ENCODE measurements at places on chromosomes 1 and 21.

DNA sequence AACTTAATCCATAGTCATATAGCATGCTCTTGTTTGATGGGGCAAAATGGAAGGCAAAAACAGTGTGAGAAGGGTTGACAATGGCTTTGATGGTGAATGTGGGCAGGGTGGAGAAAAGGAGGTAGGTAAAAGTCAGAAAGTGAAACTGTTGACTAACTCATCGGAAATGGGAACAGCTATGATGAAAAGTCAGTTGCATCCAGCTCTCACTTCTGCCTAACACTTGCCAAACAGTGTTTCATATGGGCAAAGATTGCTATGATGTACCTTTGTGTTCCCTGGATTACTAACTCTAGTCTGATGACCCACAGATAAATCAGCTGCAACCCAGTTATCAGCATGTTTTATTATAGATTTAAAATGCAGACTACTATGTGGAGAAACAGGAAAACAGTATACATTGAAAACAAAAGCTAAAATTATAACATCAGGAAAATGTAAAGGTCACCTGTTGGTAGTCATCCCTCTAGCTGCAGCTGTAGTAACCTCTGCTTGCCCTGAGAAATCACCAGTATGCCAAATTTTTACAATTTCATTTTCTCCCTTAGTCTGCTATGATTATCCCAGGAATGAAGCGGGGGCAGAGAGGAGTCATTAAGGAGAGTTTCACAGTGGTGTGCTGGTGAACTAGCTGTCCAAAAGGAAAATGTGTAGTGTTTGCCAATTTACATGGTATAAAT is 11.7 kb downstream of the TNFSF18 start:
- DNase-seq: no peak

GRCh38 chr1:11204396-11205190 is 15.4 kb downstream of the ANGPTL7 start:
- no peak for DNase-seq

DNA sequence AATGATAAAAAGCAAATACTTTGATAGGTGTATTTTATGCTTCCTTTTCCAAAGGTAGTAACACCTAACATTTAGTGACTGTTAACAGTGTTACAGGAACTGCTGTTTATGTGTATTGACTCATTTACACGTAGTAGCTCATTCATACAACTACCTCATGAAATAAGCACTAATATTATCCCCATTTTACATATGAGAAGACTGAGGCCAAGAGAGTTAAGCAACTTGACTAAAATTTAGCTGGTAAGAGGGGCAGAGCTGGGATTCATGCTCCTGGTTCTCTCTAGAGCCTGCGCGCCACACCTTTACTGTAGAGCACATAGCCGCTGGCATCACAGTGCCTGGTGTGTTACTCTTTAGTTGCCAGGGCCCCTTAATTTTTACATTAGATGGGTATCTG is 11.3 kb downstream of the ZBTB40 start:
- DNase-seq: no peak

GRCh38 chr1:153357853-153358690 is at the start of gene S100A9:
Gene S100A9, plus strand, starts transcription at chr1:153357854. Its CDS starts 430 bp downstream, at chr1:153358284.
- peak; percentile 70 for DNase-seq

- DNase-seq: peak; percentile 64
Measured at GRCh38 chr1:232259333-232259732, 370.6 kb downstream of the SIPA1L2 start.

DNA sequence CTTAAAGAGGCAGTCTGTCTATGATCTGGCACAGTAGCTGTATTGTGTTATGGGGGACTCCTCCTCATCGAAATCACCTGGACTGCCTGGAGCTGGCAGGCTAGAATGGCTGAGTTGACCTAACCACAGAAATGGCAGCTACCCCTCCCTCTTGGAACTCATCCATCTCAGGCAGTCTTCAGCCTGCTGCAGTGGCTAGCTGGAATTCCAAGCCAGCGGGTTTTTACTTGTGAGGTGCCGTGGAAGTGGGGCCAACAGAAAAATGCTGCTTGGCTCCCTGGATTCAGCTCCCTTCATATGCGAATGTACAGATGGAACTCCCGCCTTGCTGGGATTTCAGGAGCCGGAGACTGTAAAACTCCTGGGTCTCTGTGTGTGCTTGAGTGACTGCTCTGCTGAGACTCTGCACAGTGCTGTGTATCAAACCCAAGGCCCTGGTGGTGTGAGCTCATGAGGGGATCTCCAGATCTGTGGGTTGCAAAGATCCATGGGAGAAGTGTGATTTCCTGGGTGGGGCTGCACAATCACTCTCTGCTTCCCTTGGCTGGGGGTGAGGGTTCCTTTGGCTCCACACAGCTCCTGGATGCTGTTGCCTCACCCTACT is 316.9 kb downstream of the CTH start:
- DNase-seq: no peak

DNA sequence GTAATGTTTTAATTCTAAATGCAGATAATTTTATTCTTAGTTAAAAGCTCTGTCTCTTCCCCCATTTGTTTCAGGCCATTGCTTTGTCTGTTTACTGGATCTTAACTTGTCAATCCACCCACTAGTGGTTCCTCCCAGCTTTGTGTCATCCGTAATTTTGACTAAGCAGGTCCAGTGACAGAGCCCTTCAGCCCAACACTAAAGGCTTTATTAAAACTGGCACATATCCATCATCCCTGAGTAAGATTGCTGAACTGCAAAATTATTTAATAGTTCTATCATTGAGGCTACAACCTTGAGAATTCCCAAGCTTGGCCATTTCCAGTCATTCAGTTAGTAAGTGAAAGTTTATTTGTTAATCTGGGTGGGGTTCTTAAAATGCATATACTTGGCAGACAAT is 96.7 kb downstream of the NGF start:
- DNase-seq: no peak

DNA sequence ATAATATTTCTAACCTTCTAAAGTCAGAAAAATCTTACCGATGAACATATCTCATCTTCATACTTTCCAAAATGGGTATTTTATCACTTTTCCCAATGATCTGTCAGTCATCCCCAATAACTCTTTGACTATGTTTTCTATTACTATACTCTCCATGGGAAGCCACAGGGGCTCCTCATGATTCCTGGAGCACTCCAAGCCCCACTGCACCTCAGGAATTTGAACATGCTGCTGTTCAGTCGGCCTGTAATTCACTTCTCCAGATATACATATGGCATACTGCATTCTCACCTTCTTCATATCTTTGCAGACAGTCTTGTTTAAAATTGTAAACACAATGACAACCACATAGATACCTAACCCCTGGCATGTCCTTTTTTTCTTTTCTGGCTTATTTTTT is 333.0 kb downstream of the BRINP3 start:
- no peak for DNase-seq

- DNase-seq: no peak
Measured at GRCh38 chr1:66246351-66247269, 287.3 kb upstream of the SGIP1 start.

DNA sequence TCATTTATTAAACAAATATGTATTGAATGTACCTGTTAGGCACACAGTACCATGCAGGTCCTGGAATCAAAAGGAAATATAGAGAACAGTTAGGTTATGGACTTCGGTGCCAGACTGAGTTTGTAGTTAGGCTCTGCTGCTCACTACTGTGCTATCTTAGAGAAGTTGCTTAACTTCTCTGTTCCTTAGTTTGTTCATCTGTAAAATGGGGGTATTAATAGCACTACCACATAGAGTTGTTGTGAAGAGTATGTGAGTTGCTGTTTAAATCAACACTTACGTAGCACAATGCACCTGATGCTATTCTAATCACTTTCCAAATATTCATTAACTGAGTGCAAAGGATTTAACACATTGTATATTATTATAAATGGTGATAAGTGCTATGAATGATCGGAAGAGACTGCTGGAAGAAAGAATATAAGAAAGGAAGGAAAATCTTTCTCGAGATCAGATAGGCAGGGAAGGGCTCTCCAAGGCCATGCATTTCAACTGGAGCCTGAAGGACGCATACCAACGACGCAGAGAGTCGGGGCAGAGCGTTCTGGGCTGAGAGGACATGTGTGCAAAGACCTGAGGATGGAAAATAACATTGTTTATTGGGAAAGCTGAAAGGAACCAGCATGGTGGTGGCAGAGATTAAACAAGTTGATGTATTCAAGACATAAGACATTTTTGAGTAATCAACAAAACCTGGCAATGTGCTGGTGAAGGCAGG is 3.5 kb upstream of the AKNAD1 start:
- no peak for DNase-seq

DNA sequence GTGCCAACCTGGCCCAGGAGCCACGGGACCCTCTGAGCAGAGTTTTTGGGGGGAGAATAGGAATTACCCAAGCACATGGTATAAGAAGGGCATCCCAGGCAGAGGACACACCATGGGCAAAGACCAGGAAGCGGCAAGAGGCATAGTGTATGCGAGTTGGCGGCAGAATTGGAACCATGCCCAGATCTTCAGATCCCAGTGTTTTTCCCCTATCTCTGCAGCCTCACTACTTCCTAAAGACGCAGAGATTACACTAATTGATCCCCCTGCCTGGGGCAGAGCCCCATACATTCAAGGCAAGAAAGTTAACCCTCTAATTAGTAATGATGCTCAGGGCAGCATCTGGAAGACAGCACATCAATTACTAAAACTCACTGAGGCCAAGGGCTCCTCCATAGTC is 48.2 kb downstream of the SYT2 start:
- DNase-seq: no peak

DNA sequence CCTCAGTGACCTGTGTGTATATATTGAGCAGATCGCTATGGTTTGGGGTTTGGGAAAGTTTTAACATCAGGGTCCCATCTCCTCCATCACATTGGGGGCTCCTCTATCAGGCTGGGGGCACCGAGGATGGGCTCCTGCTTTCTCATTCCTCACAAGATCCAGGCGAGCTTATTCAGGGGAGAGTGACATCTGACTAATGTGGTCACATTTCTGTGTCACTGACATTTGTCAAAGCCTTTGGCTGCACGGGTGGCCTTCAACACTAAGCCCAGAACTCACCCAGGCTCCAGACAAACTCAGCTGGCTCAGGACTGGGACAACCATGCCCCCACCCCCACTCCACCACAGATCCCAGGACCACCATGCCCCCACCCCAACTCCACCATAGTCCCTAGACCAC is 103.3 kb upstream of the IFFO2 start:
- no peak for DNase-seq

GRCh38 chr1:181656491-181656890 is 173.2 kb downstream of the CACNA1E start:
- no peak for DNase-seq

DNA sequence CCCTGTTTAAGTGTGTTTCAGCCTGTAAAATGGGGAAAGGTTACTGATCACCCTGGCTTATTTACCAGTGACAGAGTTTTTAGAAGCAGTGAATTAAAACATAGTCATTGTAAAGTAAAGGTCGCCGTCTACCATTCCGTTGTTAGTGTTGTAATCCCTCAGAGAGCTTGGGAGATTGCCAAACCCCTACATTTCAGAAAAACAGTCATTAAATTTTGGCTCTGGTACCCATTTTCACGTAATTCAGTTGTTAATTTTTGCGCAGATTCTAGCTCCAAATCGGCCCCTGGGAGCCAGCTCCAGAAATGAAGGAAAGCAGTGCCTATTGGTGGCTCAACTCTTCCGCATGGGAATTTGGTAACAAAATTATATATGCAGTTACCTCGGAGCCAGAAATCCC is 127.7 kb upstream of the AJAP1 start:
- no peak for DNase-seq

GRCh38 chr1:230850547-230850946 is 17.8 kb downstream of the C1orf198 start:
- no peak for DNase-seq

DNA sequence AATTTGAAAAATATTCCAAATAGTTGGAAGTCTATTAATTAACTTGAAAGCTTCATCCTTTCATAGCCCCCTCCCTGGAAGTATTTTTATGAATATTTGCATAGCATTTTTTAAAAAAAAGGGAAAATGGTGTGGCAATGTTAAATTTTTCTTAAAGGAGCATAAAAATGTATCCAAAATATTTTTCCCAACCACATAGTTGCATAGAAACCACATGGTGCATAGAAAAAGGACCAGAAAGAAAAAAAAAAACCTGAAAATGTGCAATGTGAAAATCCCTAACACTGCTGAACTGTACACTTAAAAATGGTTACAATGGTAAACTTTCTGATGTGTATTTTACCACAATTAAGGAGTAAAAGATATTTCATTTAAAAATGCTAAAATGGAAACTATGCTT is 8.0 kb downstream of the C1orf167 start:
- no peak for DNase-seq

DNA sequence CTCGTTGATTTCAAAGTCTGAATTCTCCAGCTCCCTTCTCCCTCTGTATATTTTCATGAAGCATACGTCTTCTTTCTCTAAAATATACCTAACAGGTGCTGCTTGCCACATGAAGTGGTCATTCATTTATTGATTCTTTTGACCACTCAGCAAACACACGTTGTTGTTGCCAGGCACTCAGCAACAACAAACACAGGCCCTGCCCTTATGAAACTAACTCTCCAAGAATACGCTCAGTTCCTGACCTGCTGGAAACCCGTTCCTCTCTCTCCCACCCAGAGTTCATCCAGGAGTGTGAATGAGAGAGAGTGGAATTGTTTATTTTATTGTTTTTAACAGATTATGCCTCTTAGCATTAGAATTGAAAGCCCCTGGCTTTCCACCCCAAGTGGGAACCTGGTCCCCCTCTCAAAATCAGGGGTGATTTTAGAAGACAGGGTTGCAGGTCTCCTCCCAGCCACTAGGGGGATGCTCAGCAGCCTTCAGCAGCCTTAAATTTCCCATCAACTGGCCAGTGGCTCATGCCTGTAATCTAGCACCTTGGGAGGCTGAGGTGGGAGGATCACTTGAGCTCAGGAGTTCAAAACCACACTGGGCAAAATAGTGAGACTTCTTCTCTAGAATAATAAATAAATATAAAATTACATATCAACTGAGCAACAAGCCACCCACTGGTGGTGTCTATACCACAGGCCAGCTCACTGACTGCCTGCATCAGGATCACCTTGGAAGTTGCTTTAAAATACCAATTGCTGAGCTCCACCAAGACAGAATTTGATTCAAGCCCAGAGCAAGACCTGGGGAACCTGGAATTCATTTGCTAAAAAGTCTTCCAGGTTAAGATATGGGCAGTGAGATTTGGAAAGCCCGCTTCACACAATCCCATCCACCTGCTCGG is 181.0 kb upstream of the KLHDC7A start:
- DNase-seq: no peak

- no peak for DNase-seq
Measured at GRCh38 chr1:30756545-30757351, 826 bp downstream of the LAPTM5 start.

DNA sequence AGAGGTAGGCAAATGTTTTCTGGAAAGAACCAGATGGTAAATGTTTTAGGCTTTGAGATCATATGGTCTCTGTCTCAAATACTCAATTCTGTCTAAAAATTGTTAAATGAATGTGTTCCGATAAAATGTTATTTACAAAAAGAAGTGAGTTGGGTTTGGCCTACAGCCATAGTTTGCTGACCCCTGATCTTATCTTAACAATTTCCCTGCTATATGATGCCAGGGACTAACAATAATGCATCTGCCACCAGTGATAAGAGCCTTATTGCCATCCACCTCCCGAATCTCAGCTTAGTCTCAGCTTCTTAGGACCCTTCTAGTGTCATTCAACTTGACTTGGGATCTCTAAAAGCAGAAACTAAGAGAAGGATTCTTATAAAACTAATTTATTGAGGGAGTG is 208.5 kb upstream of the ADGRL2 start:
- DNase-seq: no peak

GRCh38 chr1:197951089-197951488 is 33.9 kb downstream of the LHX9 start:
- no peak for DNase-seq
